Activated naive CD4-positive, alpha-beta T cell treated with anti-CD3 and anti-CD28 coated beads for 36 hours (primary cell): ENCODE measurements at places on chromosomes 1 and 21. TPM values are rescaled to one million over a fixed set of nuclear protein-coding genes. Genes with fewer than 3 reads are reported as not detected.

Gene PDC
- not detected for total RNA-seq

DNA sequence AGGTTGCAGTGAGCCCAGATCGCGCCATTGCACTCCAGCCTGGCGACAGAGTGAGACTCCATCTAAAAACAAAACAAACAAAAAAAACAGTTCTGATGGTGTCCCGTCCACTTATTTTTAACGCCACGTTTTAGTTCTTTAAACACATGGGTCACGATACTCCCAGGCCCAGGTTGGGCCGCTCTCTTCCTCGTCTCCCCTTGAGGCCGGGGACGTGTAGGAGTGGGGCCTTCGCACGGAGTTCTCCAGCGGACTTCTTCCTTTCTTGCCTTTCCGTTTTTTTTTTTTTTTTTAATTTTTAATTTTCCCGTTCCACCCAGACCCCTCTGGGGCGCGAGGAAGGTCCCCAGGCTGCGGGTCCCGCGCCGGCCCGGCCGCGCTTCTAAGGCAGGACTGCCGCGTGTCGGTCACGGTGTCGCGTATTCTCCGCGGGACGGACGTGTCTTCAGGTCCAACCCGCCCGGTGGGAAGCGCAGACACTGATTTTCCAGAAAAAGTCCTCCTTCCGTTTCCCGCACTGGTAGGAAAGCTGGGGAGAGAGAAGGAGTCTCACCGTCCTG is 47.5 kb upstream of the SLC19A1 start:
- H3K4me1 ChIP-seq, result peaks cover 34% of the 10 kb centered on the region
- H3K27ac ChIP-seq, result no peak overlapping the region
- DNase-seq, result no peak
- H3K36me3 ChIP-seq, result peaks cover 10% of the 10 kb centered on the region
- H3K4me3 ChIP-seq, result peak overlapping the region; percentile 25

- H3K4me1 ChIP-seq, result no peaks in the 10 kb centered on the region
- H3K4me3 ChIP-seq, result no peak overlapping the region
- H3K27ac ChIP-seq, result no peak overlapping the region
- H3K27me3 ChIP-seq, result no peaks in the 10 kb centered on the region
- H3K36me3 ChIP-seq, result no peaks in the 10 kb centered on the region
These were observed 22.8 kb downstream of the ALG14 start for GRCh38 chr1:95049935-95050334.

DNA sequence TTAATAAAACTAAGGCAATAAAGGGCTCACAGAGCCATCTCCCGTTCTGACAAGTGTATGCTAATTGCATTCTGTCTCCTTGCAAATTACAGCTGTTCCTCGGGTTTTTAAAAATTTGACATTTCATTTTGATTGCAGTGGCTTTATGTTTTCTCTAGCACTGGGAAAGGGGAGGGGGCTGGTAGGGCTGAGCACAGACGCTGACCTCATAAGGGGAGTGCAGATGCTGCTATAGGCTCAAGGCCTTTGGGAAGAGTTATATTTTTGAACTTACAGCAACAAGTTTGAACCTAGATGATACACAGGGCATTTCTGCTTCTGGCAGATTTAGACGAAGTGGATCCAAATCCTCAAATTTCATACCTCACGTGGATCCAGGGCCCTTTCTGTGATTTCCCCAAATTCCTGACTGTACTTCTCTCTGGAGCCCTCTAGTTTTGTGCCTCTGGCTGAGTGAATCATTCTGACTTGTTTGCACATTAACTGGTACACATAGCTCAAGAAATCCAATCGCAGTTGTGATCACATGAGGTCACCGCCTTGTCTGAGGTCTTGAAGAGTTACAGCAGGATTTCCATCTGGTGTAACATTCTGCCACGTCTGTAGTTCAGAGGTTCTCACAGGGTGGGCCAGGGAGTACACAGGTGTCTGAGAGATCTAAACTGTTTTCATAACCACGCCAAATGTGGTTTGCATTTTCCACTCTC is 230.3 kb downstream of the C1orf94 start:
- no peaks in the 10 kb centered on the region for H3K36me3 ChIP-seq
- H3K4me1 ChIP-seq, result no peaks in the 10 kb centered on the region
- peaks cover 13% of the 10 kb centered on the region for H3K27me3 ChIP-seq
- no peak overlapping the region for H3K4me3 ChIP-seq
- H3K27ac ChIP-seq, result no peak overlapping the region
- DNase-seq, result no peak

- H3K4me3 ChIP-seq, result no peak overlapping the region
- peaks cover 16% of the 10 kb centered on the region for H3K27me3 ChIP-seq
- H3K4me1 ChIP-seq, result no peaks in the 10 kb centered on the region
These were observed 187.1 kb downstream of the GRIK3 start for GRCh38 chr1:36847186-36847585.

DNA sequence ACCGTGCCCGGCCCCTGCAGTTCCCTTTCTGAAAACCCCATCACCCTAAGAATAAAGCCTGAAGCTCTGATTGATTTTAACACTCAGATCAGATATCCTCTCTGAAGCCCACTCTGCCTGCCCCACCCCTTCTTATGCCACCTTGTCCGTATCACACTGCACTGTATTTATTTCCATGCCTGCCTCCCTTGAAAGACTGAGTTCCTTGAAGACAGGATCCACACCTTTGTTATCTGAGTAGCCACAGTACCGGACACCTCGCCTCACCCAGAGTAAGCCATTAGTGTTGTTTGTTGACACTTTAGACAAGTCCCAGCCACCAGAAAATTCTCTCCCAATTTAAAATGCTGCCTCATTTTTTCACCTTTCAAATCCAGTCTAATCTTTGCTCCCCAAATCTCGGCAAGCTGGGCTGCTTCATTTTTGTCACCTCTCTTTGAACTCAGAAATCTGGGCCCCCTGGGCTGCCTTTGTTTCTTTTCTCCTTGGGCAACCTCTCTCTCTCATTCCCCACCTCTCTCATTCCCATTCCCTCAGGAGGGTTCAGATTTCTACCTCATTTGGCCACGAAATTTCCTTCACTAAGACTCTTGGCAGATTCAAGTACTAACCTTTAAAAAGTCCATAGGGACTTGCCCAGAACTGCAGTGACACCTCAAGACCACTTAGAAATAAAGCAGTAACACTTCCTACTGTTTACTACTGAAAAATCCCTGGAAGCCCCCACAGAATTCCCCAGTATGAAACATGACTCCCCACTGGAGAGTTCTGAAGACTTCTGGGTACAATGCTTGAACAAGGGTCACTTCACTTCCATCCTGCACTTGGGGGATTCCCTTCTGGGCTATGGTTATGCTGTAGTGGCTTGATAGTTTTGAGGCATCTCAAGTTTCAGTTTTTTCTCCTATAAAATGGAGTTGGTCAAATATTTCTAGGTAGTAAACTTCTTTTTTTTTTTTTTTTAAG is 8.7 kb upstream of the PPP1R15B start:
- H3K4me3 ChIP-seq, result no peak overlapping the region
- peaks cover 15% of the 10 kb centered on the region for H3K4me1 ChIP-seq
- no peaks in the 10 kb centered on the region for H3K27me3 ChIP-seq
- H3K36me3 ChIP-seq, result peaks cover 9% of the 10 kb centered on the region
- no peak for DNase-seq
- H3K27ac ChIP-seq, result no peak overlapping the region
